Caco-2 (cell line): ENCODE measurements at places on chromosomes 4 and X. TPM values are rescaled to one million over a fixed set of nuclear protein-coding genes. Genes with fewer than 3 reads are reported as not detected.

MSX1 gene
- 30.0 and 35.1 TPM in 2 replicates for total RNA-seq

TCEAL2 gene
- not detected in 2 replicates for total RNA-seq

REELD1 gene
- not detected in 2 replicates for total RNA-seq

FABP2 gene
- total RNA-seq: not detected in 2 replicates

ASB9 gene
- 4.6 and 8.3 TPM in 2 replicates for total RNA-seq

YIPF7 gene
- not detected in 2 replicates for total RNA-seq

DCAF8L2 gene
- not detected in 2 replicates for total RNA-seq

SMIM43 gene
- total RNA-seq: not detected in 2 replicates

MMGT1 gene
- 17.3 and 18.3 TPM in 2 replicates for total RNA-seq

CLCN5 gene
- total RNA-seq: 61.0 and 70.0 TPM in 2 replicates

TEX13B gene
- not detected in 2 replicates for total RNA-seq

MAGEA3 gene
- total RNA-seq: not detected in 2 replicates

TFDP3 gene
- total RNA-seq: not detected in 2 replicates

SEPSECS gene
- 5.7 and 6.0 TPM in 2 replicates for total RNA-seq

SLC26A1 gene
- 8.7 and 9.6 TPM in 2 replicates for total RNA-seq

IL9R gene
- total RNA-seq: 0.44 TPM in 1 of 2 replicates, not detected in the other

AR gene
- 0.86 and 1.6 TPM in 2 replicates for total RNA-seq
